ENCODE measurements at places on chromosomes 3 and 15.

DNA sequence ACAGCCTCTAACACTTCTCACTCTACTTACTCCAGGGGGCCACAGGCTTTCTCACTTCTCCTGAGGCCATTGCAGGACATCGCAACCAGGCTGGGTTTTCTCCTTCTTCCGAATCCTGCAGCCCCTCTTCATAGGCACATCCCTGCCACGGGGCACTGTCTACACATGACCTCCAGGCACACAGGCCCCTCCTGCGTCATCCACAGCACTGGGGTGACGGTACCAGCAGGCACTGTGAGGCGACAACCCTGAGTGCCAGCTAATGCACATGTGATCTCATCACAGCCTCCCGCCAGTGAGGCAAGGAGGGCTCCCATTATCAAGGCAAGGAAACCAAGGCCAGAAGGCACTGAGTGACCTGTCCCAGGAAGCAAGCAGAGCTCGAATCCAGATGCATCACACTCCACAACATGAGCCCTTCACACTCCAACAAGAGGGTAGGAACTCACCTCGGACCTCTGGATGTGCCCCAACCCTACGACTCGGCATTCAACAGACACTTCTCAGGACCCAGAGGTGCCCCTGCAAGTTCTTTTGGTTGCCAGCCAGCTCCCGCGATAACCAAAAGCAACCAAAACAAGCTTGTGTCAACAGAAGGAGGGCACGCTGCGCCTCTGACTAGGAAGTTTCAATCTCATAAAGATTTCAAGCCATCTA lies 16.7 kb downstream of the FAM174B start:
- no peak for DNase-seq

- DNase-seq, result no peak
These were observed 34.0 kb upstream of the TBL1XR1 start for GRCh38 chr3:177231242-177231641.

GRCh38 chr3:127712881-127713771 lies 40.4 kb downstream of the ABTB1 start:
- DNase-seq, result no peak

DNA sequence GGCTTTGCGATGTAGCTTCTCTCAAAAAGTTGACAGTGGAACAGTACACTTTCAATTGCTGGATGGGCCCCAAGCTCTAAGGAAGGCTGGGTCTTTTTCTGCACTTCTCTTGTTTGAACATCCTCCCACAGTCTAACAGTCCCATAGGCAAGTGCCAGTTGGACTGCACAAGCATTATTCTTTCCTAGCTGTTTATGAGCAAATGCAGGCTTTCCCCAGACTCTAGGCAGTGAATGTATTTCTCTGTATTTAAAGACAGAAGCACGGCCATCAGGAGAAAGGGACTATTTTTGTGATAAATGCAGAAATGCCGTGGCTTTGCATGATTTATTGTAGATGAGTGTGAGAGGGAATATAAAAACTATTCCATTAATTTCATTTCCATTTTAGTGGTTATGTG lies 539.3 kb upstream of the LMCD1 start:
- DNase-seq, result no peak

DNA sequence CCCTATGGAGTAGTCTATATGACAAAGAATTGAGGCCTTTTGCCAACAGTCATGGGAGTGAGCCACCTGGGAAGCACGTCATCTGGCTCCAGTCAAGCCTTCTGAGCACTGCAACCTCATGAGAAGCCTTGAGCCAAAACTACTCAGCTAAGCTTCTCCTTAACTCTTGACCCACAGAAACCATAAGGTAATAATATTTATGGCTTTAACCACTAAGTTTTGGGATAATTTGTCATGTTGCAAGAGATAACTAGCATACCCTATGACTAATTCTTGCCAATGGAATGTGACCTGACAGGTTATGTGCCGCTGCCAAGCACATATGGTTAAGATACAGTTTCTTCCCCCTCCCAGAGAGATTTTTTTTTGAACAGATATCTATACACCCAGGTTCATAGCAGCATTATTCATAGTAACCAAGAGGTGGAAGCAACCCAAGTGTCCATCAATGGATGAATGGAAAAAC lies 11.8 kb upstream of the SLC6A11 start:
- no peak for DNase-seq

DNA sequence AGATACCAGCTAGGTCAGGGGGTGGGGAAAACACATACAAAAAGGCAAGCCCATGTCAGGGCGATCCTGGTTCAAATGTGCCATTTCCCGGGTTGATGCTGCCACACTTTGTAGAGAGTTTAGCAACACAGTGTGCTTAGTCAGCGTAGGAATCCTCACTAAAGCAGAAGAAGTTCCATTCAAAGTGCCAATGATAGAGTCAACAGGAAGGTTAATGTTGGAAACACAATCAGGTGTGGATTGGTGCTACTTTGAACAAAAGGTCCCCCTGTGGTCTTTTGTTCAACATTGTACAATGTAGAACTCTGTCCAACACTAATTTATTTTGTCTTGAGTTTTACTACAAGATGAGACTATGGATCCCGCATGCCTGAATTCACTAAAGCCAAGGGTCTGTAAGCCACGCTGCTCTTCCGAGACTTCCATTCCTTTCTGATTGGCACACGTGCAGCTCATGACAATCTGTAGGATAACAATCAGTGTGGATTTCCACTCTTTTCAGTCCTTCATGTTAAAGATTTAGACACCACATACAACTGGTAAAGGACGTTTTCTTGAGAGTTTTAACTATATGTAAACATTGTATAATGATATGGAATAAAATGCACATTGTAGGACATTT lies 28.9 kb downstream of the TPM1 start:
- DNase-seq, result no peak

DNA sequence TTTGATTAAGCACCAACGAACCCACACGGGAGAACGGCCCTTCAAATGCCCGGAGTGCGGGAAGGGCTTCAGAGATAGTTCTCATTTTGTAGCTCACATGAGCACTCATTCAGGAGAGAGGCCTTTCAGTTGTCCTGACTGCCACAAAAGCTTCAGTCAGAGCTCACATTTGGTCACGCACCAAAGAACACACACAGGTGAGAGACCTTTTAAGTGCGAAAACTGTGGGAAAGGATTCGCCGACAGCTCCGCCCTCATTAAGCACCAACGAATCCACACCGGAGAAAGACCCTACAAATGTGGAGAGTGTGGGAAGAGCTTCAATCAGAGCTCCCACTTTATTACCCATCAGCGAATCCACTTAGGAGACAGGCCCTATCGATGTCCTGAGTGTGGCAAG lies 8.7 kb downstream of the ZNF774 start:
- DNase-seq, result no peak

GRCh38 chr15:29913528-29914135 lies 91.4 kb upstream of the TJP1 start:
- no peak for DNase-seq

DNA sequence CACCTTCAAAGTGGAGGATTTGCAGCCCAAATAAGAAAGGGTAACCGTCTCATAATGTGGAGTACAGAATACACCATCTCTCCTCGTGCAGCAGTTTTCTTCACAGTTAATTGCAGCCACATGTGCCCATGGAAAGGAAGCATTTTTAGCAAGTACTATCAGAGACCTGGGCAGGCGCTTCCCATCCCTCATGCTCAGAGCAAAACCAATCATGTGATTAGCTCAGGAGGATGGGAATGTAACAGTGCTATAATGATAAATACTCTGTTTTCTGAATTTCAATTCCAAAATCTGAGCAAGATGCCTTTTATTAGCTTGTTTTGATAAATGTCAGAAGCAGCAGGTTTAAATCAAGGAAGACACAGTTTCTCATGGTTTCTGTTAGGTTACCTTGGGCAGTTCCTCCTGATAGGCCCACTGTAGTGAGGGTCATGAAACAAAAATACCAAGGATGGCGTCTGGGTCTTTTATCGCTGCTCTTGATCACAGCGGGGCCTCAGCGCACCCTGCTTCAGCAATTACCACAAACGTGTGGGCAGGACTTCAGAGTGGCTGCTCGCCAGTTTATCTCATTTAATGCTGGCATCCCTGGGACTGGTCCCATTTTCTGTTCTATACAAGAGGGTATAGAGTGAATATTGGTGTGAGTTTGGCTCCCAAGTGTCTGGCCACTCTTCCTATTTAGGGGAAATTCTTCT lies 92.6 kb upstream of the VGLL4 start:
- DNase-seq, result no peak

- peak; percentile 56 for DNase-seq
These were observed 959 bp downstream of the SFMBT1 start for GRCh38 chr3:53044711-53045517.

- DNase-seq, result no peak
These were observed 33.2 kb upstream of the ACP3 start for GRCh38 chr3:132283916-132284405.

DNA sequence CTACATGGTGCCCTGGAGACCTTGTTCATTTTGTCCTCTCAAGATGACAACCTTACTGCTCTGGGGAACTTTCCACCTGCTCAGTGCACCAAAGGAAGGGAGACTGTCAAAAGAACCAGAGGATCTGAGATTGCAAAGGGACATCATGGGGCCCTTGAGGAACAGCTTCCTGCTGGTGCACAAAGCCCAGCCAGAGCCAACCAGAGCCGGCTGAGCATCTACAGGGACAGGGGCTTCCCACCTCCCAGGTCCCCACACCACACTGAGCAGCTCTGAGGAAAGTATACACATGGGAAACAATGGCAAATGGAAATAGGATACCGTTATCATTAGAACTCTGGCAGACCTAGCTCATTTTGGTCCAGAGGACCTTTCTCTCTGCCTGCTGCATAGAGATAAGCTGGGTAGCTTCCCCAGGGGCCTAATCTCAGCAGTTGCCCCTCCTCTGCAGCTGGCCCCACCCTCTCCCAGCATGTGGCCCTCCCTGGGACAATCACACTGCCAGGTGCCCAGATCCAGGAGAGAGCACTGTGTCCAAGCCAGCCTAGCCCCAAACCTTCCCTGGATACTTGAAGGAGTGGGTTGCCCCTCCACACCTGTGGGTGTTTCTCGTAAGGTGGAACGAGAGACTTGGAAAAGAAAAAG lies 123.4 kb upstream of the PRR20G start:
- no peak for DNase-seq

DNA sequence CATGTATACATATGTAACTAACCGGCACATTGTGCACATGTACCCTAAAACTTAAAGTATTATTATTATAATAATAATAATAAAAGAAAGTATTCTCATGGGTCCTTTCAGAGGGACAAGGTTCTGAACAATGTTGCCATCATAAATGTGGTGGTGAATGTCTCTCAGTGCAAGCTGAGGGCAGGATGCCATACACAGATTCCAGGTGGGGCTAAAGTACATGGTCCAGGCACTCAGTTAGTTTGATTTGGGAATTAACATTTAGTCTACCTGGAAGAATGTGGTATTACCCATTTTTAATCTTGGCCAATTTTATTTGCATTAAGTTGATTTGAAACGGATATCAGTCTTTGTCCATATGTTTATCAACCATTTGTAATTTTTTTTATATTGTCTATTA lies 24.5 kb downstream of the PDE8A start:
- no peak for DNase-seq

GRCh38 chr3:32888739-32889138 lies 62.7 kb upstream of the CCR4 start:
- DNase-seq, result no peak

- no peak for DNase-seq
These were observed 48.3 kb downstream of the GABRB3 start for GRCh38 chr15:26724381-26725150.

GRCh38 chr3:108602249-108602934 lies 12.9 kb downstream of the DZIP3 start:
- peak; percentile 14 for DNase-seq

DNA sequence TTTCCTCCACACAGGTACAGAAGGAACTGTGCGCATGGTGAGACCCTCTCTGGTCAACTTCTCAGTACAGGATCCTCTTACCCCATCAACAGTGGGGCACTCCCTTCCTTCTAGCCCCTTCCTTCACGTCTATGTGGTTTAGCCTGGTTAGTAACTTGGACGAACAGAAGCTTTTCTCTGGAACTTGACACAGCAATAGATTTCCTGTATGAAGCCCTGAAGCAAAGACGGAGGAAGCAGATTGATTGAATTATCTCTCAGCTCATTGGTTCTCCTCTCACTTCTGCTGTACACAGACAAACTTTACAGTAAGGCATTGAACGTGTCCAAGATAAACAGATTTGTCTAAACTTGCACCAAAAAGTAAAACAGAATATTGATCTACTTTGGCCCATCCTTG lies at the start of gene CD200R1:
CD200R1 (minus strand) TSS at position 210 of the 400 bp plus-strand sequence. CDS start 246 bp downstream, outside the sequence.
- DNase-seq, result no peak

DNA sequence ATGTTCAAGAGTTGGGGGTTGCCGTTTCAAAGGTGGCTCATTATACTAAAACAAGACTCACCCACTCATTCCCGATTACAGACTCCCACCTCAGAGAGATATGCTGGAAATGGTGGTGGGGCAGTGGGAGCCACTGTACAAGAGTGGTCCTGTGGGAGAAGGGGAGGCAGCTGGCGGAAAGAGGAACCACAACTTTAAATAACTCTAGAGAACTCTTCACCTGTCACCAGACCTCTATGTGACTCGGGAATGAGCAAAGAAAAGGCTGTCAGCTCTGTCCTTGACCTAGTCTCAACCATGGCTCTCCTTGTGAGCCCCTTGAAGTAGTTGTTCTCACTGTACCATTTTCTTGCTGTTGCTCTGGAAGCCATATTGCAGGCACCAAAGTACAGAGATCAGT lies 293.8 kb downstream of the CHST2 start:
- no peak for DNase-seq

DNA sequence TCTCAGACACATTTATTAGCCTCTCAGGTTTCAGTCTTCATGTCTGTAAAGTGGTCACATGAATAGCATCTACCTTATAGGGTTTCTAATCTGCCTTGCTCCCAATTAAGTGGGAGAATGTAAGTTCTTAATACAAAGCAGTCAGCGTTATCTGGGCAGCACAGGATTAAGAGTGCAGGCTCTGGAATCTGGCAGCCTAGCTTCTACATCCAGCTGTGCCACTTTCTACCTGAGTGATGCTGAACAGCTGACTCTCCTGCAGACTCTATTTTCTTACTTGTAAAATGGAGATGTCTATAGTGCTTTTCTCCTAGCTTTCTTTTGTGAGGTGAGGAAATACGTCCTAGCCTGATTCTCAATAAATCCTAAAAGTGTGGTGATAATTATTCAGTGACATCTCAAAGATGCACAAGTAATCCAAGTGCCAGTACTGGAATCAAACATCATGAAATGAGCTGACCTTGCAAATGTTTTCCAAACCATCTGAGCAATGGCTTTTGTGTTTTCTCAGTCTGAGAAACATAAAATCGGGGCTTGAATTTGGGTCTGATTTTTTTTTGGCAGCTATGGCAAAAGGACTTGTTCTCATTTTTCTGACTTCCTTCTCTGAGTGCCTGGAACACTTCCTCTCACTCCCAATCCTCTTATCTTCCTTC lies 232.2 kb upstream of the FEZF2 start:
- no peak for DNase-seq

DNA sequence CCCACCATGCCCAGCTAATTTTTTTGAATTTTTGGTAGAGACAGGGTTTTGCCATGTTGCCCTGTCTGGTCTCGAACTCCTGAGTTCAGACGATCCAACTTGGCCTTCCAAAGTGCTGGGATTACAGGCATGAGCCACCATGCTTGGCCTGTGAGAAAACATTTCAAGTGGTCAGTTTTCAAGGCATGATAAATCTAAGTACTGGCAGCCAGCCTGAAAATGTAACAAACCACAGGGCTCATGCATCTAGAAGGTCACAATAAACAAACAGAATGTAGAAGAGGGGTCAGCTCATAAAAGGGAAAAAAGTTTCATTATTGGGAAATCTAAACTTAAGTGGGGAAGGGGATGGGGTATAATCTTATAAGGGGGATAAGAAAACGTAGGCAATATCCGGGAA lies 39.9 kb downstream of the PPCDC start:
- no peak for DNase-seq
